ENCODE measurements at places on chromosomes 12 and 14.

DNA sequence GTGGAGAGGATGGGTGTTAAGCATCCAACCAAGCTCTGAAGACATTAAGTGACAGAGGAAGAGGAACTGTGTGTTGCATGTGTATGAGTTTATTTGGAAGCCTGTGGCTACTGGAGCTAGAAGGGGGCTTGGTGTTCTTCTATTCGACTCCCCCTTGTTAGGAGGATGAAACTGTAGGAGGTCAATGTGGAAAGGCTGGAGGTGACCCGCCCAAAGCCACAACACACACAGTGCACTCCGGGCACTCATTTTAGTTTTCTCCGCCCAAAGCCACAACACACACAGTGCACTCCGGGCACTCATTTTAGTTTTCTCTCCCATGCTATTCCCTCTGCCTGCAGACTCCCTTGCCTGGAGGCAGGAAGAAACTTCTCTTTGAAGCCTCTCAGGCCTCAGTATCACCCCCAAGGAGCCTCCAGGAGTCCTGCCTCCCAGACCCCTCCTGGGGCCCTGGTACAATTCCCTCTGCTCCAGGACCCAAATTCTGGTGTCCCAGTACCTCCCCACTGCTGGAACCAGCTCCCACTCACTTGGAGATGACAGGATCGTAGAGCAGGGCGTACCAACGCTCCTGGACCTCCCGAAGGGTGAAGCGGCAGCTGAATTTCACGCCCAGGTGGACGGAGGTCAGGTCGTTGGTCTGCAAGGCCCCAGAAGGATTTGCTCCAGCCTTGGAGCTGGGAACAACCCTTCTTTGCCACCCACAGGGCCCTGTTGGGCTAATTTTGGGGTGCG is 3.8 kb downstream of the MCRS1 start:
- no peak for DNase-seq

- DNase-seq, result no peak
Observed at GRCh38 chr14:81681541-81681940, 147.9 kb upstream of the SEL1L start.

DNA sequence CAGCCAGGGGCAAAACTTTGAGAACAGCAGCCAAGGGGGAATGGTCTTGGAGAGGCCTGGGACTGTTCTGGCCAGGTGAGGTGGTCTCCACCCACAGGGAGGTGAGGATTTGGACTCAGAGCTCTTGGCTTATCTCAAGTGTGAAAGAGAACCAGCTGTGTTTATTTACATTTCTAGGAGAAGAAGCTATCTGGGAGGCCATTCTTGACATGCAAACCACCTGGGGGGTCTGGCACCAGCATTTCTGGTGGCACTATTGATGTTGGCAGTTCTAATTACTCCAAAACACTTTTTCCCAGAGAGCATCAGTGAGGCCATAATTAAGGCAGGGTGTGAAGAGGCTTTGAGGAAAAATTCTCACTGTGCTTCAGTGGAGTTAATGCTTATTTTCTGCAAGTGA is 95.1 kb downstream of the CAND1 start:
- no peak for DNase-seq

DNA sequence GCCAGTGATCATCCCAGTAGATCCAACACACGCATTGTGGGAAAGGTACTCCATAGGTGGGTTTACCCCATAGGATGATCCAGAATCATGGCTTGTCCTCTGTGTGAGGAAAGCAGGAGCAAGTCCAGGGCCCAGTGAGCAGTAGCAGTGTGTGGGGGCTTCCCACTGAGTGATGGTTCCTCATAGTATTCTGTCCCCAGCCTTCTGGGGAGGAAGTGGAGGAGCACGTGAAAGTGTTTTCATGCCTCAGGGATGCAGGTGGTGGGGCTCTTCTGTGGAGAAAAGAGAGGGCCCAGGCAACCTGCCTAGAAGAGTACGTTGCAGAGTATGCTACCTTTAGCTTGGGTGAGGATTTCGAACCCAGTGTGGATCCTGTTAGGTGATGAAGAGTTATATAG is 56.5 kb downstream of the SUSD6 start:
- DNase-seq, result no peak

DNA sequence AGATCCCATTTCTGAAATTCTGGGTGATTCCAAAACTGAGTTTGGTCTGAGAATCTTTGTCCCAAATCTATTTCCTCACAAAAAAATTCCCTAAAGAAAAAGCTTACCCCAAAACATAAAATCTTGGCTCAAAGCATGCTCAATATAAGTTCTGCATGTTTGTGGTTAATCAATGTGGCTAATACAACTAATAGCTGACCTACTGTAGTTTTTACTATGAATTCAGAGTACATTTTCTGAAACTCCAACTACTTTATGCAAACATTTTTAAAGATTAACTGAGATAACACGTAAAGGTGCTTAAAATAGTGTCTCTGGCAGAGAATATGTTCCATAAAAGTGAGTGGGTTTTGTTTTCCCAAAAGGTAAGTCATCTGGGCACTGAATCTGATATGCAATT is 133.1 kb downstream of the MED13L start:
- no peak for DNase-seq

DNA sequence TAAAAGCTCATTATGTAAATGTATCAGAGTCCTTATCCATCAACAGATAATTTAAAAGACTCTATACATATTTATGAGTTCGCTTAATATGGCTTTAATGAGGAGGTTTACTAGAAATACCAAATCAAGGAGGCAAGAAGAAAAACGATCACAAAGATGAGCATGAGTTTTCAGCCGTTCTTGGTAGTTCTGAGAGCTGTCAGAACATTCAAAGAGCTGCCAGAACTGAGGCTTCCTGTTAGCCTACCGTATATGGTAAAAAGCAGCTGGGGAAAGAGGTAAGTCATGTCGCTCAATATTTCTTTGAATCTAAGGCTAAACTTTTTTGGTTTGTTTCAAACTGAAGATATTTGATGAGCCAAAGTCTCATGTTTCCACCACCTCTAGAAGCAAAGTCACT is 115.3 kb upstream of the PLXNC1 start:
- no peak for DNase-seq

DNA sequence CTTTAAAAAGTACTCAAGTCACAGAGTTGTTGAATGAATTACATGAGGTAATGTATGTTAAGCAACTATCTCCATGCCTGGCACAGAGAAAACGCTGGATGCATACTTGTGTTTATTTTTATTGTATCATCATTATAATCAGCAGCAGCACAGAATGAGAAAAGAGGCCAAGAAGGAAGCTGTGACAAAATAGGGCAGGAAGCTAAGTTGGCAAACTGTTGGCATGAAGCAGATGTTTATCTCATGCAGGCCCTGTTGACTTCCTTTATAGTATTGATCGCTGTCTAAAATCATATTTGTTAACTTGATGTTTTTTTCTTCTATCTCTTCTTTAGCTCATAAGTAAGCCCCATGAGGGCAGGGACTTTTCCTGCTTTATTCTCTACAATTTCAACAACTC is 466.6 kb downstream of the TRHDE start:
- DNase-seq, result no peak

DNA sequence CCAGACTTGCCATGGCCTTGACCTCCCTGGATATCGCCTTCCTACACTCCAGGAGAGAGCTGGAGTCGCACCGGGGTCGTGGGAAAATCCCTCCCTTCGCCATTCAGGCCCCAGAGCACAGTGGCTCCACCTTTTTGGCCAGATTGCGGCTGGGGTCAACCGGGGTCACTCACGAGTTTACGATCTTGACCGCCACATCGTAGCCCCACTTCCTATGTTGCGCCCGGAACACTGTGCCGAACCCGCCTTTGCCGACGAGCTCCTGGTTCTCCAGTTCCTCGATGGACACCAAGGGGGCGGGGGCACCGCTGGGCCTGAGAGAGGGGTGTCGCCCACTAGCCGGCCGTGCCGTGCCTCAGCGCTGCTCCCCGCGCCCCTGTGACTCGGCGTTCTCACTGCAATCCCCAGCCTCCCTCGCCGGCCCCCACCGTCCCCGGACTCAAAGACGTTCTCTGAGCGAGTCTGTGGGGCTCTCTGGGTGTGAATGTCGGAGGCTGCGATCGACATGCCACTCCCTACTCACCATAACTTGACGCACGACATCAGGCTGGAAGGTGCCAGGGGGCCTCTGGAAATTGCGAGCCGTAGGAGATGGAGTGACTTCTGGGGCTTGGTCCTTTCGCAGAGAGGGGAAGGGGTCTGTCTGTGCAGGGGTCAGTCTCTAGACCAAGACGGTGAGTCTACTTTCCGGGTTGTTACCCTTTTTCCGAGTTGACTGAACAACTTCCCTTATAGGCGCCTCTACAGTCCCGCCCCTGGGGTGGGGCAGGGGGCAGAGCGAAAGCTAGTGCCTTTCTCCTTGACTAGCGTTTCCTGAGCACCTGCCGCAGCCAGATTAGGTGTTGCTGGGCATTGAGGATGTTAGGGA is at the start of gene RIPK3:
TSS of gene RIPK3 (minus strand) at position 708 of the 868 bp plus-strand sequence. CDS start at position 543, 165 bp downstream.
- peak; percentile 53 for DNase-seq

- DNase-seq, result peak; percentile 95
Observed at GRCh38 chr12:56116267-56117081, at the start of gene RPL41. RPL41 (plus strand) TSS chr12:56116633.

DNA sequence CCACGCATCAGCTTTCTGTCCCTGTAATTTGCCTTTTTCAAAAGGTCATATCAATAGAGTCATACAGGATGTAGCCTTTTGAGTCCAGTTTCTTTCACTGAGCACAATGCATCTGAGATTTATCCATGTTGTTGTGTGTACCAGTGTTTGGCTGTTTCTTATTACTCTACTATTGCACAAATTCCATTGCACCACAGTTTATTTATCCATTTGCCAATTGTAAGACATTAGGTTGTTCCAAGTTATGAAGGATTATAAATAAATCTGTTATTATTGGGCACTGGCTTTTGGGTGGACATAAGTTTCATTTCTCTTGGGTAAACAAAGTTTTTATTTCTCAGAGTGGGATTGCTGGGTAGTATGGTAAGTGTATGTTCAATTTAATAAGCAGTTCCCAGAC is 68.3 kb upstream of the TBPL2 start:
- no peak for DNase-seq

DNA sequence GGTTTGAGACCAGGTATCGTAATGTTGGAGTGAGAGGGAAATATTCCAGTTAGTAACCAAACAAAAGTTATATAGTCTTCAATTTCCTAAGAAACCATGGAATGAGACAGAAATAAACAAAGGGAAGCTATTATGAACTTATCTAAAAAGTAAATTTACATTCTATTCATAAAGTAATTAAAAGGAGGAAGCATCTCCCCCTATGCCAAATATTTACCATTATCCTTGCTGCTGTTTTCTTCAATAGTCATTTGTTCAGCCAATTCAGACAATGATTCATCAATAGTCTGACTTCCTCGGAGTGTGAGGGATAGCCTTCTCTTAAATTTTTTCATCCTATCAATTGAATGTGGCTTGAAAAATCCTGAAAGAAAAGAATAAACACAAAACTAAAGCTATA is 65.7 kb downstream of the CDK17 start:
- DNase-seq, result no peak

DNA sequence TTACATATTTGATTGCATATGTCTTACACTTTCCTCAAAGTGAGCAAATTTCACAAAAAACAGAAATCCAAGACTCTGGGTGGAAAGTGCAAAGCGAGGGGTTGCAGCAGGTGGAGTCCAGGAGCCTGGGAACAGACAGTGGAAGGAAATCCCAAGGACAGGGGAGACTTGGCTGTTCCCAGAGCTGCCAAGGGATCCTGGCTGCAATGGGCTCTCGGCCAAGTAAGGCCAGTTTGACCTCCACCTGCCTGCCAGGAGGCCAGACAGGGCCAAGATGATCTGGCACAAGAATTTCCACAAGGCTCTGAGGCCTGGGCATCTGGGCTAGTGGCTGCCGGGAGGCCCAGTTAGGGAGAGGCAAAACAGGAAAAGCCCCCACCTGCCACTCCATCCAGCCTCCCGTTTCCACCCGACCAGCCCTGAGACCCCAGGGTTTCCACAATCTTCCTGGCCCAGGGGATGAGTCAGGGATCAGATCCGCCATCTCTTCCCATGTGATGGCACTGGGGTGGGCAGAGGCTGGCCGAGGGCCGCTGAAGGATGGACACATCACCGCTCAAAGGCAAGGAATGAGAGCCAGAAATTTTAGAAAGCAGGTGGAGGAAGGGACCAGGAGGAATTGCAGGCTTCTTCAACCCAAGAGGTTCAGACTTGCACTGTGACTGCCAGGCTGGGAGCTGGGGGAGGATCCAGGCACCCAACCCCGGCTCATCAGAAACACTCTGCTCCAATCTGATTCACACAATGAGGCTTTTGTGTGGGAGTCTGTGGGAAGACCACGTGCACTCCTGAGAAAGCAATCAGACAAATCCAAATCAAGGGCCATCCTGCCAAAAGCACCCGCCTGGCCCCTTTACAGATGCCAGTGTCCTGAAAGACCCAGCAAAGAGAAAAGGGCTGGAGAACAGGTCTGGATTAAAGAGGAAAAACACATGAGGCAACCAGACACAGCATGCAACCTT is 16.3 kb downstream of the SCARB1 start:
- no peak for DNase-seq

All from stimulated activated naive CD8-positive, alpha-beta T cell treated with anti-CD3 and anti-CD28 coated beads, Interleukin-15, amount 100 ng/mL, for 72 hours (primary cell).